A549 treated with CORT108297 at 1 μM for 4 hours (cell line): ENCODE measurements at places on chromosomes 2 and 18. TPM values are rescaled to one million over a fixed set of nuclear protein-coding genes. Genes with fewer than 3 reads are reported as not detected.

Gene GALR1
- total RNA-seq = not detected in 5 replicates

Gene ABCG8
- total RNA-seq = not detected in 5 replicates

Gene SEPTIN10
- 37.6 to 62.6 TPM (median 50.2 TPM) in 5 replicates for total RNA-seq

Gene STON1
- total RNA-seq = 0.35 to 0.49 TPM (median 0.42 TPM) in 5 replicates

Gene FTCDNL1
- total RNA-seq = 2.2 to 3.2 TPM (median 2.6 TPM) in 5 replicates

Gene SLC14A1
- total RNA-seq = 0.08 to 0.23 TPM (median 0.15 TPM) in 4 of 5 replicates, not detected in the other

Gene CCDC150
- 3.8 to 5.1 TPM (median 4.8 TPM) in 5 replicates for total RNA-seq

Gene ONECUT2
- 0.31 to 0.63 TPM (median 0.41 TPM) in 5 replicates for total RNA-seq

Gene MRO
- 0.05 to 0.10 TPM (median 0.08 TPM) in 5 replicates for total RNA-seq

Gene EIF4E2
- 83.6 to 240 TPM (median 88.2 TPM) in 5 replicates for total RNA-seq

Gene THSD7B
- not detected in 5 replicates for total RNA-seq

Gene ITSN2
- 16.2 to 23.6 TPM (median 21.8 TPM) in 5 replicates for total RNA-seq

Gene CCDC148
- total RNA-seq = 0.22 to 0.45 TPM (median 0.39 TPM) in 5 replicates

Gene ITPRID2
- total RNA-seq = 48.2 to 65.3 TPM (median 57.9 TPM) in 5 replicates

Gene UPP2
- total RNA-seq = not detected in 5 replicates

Gene FRZB
- total RNA-seq = 0.03 to 0.15 TPM (median 0.06 TPM) in 4 of 5 replicates, not detected in the other

Gene OTX1
- total RNA-seq = 2.8 to 4.7 TPM (median 4.3 TPM) in 5 replicates

Gene SPP2
- total RNA-seq = not detected in 5 replicates

Gene ARMC9
- total RNA-seq = 13.0 to 19.4 TPM (median 16.6 TPM) in 5 replicates

Gene SEC11C
- total RNA-seq = 53.9 to 66.3 TPM (median 60.7 TPM) in 5 replicates

Gene LOXL3
- total RNA-seq = 0.22 to 0.37 TPM (median 0.33 TPM) in 5 replicates

Gene ZC3H6
- total RNA-seq = 0.14 to 0.73 TPM (median 0.35 TPM) in 5 replicates

Gene MATN3
- 9.1 to 16.9 TPM (median 14.0 TPM) in 5 replicates for total RNA-seq

Gene SPC25
- 15.7 to 21.5 TPM (median 20.3 TPM) in 5 replicates for total RNA-seq
